ENCODE measurements at places on chromosomes 6 and 20. TPM values are rescaled to one million over a fixed set of nuclear protein-coding genes. Genes with fewer than 3 reads are reported as not detected.

Gene TFAP2C
- 1.1 TPM for polyA plus RNA-seq

DNA sequence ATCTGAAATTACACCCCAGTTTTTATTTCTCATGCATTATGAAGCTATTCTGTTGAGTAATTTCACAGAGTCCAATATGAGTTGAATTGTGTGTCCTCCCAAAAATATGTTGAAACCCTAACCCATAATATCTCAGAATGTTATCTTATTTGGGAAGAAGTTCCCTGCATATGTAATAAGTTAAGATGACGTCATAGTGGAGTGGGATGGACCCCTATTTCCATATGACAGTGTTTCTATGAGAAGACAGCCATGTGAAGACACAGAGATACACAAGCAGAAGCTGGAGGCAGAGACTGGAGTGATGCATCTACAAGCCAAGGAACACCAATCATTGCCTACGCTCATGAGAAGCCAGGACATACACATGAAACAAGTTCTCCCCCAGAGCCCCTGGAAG is 81.3 kb downstream of the RFPL4B start:
- DNase-seq: no peak

Gene OPN5
- 1.4 TPM for polyA plus RNA-seq

Gene ARMC12
- 1.8 TPM for polyA plus RNA-seq

Gene HTR1B
- 0.38 TPM for polyA plus RNA-seq

Gene COL9A3
- 10.3 TPM for polyA plus RNA-seq

DNA sequence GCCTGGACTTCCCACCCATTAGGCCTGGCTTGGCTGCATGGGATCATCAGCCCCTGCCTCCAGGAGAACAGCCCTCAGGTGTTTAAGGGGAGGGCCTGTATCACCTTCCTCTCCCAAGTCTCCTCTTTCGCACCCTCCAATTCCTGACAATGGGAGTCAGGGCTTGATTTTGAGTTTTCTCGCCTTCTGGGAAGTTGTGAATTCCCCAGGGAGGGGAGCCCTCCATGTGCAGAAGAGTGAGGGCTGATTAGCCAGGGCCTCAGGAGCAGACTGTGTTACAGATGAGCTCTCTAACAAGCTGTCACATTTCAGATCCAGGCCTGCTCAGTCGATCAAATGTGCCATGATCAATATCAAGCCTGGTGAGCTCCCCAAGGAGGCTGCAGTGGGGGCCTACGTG is 42.4 kb downstream of the CNBD2 start:
- DNase-seq: no peak

- DNase-seq: no peak
These were observed 8.0 kb downstream of the EIF2S2 start for GRCh38 chr20:34104059-34104458.

GRCh38 chr6:149032599-149033405 is 284.7 kb upstream of the TAB2 start:
- DNase-seq: no peak

DNA sequence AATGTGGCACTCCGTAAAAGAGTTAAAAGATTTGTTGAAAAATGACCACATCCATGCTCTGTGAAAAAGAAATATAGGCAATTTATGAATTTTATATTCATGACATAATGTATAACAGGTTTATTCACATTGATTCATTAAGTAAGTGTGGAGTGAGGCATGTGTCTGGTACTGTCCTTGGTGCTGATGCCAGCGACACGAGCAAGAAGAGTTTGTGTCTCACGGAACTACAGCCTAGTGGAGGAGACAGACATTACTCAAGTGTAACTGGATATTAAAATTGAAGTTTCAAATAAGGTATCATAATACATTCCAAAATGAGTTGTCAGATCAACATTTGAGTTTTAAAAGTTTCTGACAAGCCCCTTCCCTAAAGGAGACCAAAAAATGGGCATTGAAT is 158.2 kb upstream of the PRND start:
- DNase-seq: peak; percentile 32
